ENCODE measurements at places on chromosomes 3 and 15. TPM values are rescaled to one million over a fixed set of nuclear protein-coding genes. Genes with fewer than 3 reads are reported as not detected.

DNA sequence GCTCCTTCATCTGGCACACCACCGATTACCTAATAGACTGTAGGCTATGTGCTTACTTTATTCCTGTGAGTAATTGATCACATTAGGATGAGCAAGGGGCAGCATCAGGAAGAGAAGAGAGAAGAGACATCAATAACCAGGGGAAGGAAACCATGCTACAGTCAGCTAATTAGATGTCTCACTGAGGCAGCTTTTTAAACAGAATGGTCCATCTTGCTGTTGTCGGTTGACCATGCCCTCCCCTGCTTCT lies 278.4 kb downstream of the RPLP1 start:
- DNase-seq = no peak
- no peak overlapping the region for H3K27ac ChIP-seq
- H3K4me1 ChIP-seq = no peaks in the 10 kb centered on the region
- H3K36me3 ChIP-seq = no peaks in the 10 kb centered on the region

- H3K4me1 ChIP-seq = peaks cover 1% of the 10 kb centered on the region
- H3K27ac ChIP-seq = no peak overlapping the region
- no peaks in the 10 kb centered on the region for H3K27me3 ChIP-seq
- DNase-seq = no peak
- no peak overlapping the region for H3K4me3 ChIP-seq
These were observed 75.0 kb upstream of the CGNL1 start for GRCh38 chr15:57301307-57301706.

- H3K4me1 ChIP-seq = no peaks in the 10 kb centered on the region
- no peaks in the 10 kb centered on the region for H3K27me3 ChIP-seq
- no peak overlapping the region for H3K27ac ChIP-seq
These were observed 6.4 kb upstream of the DNAAF4 start for GRCh38 chr15:55514414-55514850.

- peak overlapping the region; percentile 46 for H3K27ac ChIP-seq
- H3K27me3 ChIP-seq = no peaks in the 10 kb centered on the region
- no peak for DNase-seq
- no peak overlapping the region for H3K4me3 ChIP-seq
These were observed 29.5 kb downstream of the SIAH2 start for GRCh38 chr3:150733373-150733935.

GRCh38 chr3:132783152-132783551 lies 60.9 kb upstream of the NPHP3 start:
- peaks cover 4% of the 10 kb centered on the region for H3K4me1 ChIP-seq
- H3K4me3 ChIP-seq = no peak overlapping the region
- H3K27me3 ChIP-seq = no peaks in the 10 kb centered on the region
- no peak overlapping the region for H3K27ac ChIP-seq

DNA sequence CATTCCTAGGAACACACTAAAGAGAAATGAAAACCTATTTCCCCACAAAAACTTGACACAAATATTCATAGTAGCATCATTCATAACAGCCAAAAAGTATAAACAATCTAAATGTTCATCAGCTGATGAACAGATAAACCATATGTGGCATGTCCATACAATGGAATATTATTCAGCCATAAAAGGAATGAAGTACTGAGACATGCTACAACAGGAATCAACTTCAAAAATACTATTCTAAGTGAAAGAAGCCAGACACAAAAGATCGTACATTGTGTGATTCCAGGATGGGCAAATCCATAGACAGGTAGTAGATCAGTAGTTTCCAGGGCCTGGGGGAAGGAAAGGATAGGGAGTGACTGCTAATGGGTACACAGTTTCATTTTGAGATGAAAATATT lies 118.0 kb downstream of the GSK3B start:
- H3K4me1 ChIP-seq = no peaks in the 10 kb centered on the region
- H3K27me3 ChIP-seq = no peaks in the 10 kb centered on the region
- no peak for DNase-seq
- H3K27ac ChIP-seq = no peak overlapping the region

GRCh38 chr3:50557915-50558314 lies 9.6 kb downstream of the C3orf18 start:
- no peak overlapping the region for H3K4me3 ChIP-seq
- H3K27ac ChIP-seq = no peak overlapping the region
- no peaks in the 10 kb centered on the region for H3K4me1 ChIP-seq
- no peaks in the 10 kb centered on the region for H3K27me3 ChIP-seq
- no peaks in the 10 kb centered on the region for H3K36me3 ChIP-seq

DNA sequence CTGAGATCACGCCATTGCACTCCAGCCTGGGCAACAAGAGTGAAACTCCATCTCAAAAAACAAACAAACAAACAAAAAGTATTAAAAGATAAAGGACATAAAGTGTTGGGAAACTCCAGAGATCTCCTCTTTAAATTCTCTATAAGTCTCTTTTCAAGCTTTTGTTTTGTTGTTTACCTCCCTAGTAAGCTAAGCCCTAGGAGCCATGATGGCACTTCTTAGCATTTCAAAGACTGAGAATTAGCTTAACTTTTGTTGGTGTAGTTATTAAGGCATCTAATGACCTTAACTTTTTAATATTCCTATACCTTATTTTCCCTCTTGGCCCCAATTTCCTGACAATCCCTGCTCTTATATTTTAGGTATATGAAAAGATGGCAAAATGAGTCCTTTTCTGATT lies 157.3 kb downstream of the ZNF609 start:
- no peak for DNase-seq
- no peak overlapping the region for H3K27ac ChIP-seq
- H3K27me3 ChIP-seq = no peaks in the 10 kb centered on the region

DNA sequence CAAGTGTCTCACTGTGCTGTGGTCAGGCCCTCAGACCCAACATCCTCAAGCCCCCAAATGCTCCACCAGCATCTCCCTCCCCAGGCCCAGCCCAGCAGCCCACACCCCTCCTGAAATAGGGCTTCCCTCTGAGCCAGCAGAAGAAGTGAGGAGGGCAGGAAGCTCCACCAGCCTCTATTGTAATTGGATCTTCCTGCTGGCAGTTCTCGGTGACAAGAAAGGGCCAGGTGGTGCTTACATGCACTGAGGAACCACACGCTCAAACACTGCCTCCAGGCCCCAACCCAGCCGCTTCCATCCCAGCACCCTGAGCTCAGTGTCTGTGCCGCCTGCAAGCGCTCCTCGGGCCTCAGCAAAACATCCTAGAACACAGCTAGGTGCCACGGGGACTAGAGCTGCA lies 96.7 kb downstream of the ATP10A start:
- H3K27me3 ChIP-seq = no peaks in the 10 kb centered on the region
- no peaks in the 10 kb centered on the region for H3K4me1 ChIP-seq
- no peak for DNase-seq
- no peak overlapping the region for H3K4me3 ChIP-seq
- H3K27ac ChIP-seq = no peak overlapping the region
- H3K36me3 ChIP-seq = no peaks in the 10 kb centered on the region

GRCh38 chr3:37053753-37054152 lies 60.4 kb downstream of the MLH1 start:
- DNase-seq = no peak
- H3K36me3 ChIP-seq = peaks cover 35% of the 10 kb centered on the region
- no peak overlapping the region for H3K4me3 ChIP-seq
- H3K27me3 ChIP-seq = no peaks in the 10 kb centered on the region

GRCh38 chr15:39976291-39977274 lies 42.7 kb downstream of the EIF2AK4 start:
- H3K36me3 ChIP-seq = peaks cover 41% of the 10 kb centered on the region
- H3K27me3 ChIP-seq = no peaks in the 10 kb centered on the region

DNA sequence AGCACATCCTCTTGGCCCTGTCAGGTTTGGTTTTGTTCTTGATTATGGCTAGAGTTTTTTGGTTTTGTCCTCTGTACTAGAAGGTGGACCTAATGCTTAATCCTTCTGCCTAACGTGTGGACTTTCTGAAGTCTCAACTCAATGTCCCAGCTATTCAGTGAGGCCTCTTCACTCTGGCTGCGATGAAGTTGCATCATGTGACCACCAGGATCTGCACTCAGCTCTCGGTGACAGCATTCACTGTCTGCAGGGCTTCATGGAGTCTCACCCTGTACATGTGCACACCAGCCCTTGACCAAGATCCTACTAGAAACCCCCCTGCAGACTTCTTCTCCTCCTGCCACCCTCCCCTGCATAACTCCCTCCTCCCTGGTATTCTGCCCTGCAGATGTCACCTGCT lies 38.7 kb upstream of the HRH1 start:
- no peak overlapping the region for H3K27ac ChIP-seq
- DNase-seq = no peak
- H3K36me3 ChIP-seq = no peaks in the 10 kb centered on the region
- no peaks in the 10 kb centered on the region for H3K27me3 ChIP-seq

DNA sequence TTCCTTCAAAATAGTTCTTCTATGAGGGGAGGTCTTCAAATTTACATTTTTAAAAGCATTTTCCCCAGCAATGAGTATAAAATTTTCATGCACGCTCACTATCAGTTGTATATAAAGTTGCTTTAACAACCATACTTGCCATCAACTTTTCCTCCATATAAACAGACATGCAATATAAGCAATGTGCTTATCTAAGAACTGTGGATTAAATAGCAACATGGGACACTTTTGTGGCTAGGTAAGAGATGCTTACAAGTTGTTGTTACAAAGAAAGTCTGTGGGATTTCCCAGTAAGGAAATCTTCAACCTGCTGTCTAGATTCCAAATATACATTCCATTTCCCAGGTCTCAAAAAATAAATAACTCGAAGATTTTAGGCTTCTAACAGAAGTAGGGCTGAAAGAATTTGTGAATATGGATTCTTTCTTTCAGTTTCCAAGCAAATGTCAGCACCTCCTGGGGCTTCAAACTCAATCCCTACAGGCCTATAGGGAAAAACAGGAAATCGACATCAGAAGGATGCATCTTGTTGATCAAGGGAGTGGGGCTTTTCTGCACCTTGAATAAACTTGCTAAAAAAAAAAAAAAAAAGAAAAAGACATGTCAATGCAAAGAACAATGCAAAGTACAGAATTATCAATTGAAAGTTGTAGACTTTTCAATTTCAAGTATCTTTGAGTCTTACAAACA lies 16.1 kb downstream of the TNIK start:
- H3K4me3 ChIP-seq = no peak overlapping the region
- H3K27me3 ChIP-seq = no peaks in the 10 kb centered on the region
- H3K27ac ChIP-seq = no peak overlapping the region
- H3K36me3 ChIP-seq = no peaks in the 10 kb centered on the region

GRCh38 chr15:97490429-97490828 lies 470.1 kb upstream of the ARRDC4 start:
- H3K4me3 ChIP-seq = no peak overlapping the region
- no peak overlapping the region for H3K27ac ChIP-seq
- no peaks in the 10 kb centered on the region for H3K4me1 ChIP-seq
- no peak for DNase-seq
- no peaks in the 10 kb centered on the region for H3K36me3 ChIP-seq

GRCh38 chr3:3531476-3531875 lies 267.8 kb upstream of the LRRN1 start:
- no peaks in the 10 kb centered on the region for H3K4me1 ChIP-seq
- no peak overlapping the region for H3K4me3 ChIP-seq

- no peak overlapping the region for H3K4me3 ChIP-seq
- no peaks in the 10 kb centered on the region for H3K36me3 ChIP-seq
- DNase-seq = no peak
- no peaks in the 10 kb centered on the region for H3K27me3 ChIP-seq
- H3K4me1 ChIP-seq = peaks cover 17% of the 10 kb centered on the region
These were observed 40.8 kb downstream of the RARB start for GRCh38 chr3:25468866-25469319.

DNA sequence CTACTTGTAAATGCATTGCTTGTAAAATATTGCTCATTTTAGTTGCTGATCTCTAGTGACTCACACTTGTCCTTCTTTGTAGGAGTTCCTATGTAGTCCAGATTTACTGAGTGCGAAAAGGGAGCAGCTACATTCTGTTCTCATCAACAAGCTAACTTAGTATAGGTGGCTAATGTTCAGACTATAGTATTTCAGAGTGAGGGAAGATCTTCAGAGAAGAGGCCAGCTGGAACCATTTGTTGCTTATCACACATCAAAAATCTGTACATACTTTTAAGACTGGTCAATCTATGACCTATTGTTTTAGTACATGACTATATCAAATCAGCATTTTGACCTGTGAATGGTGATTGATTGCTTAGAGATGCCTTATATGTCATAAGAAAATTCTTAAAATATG lies 71.3 kb upstream of the THSD4 start:
- H3K27ac ChIP-seq = no peak overlapping the region
- H3K4me1 ChIP-seq = no peaks in the 10 kb centered on the region
- no peak for DNase-seq
- H3K27me3 ChIP-seq = no peaks in the 10 kb centered on the region

DNA sequence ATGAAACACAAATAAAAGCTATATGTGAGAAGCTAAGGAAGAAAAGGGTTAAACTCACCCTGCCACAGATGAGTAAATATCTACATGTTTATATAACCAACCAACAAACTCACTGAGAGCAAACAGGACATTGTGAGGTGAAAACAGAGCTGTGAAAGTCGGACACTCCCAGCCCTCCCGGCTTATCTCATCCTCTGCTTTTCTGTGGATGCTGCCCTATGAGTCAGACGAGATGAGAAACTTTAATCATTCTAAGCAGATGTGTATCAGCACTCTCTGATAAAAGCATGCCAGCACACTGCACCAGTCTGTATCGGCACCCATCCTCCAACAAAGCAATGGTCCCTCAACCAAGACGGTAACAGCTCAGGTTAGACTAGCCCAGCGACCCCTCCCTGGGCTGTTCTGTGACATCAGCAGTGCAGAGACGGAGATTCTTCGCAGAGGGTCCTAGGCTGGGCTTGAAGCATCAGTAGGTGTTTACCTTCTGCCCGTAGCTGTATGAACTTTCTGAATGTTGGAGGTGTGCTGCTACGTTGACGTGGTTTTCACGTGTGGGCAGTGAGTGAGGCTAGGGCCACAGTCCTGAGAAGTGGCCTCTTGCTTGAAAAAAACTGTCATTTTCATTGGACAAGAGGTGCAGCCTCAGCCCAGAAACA lies 119.8 kb upstream of the ALDH1A3 start:
- H3K4me1 ChIP-seq = no peaks in the 10 kb centered on the region
- no peaks in the 10 kb centered on the region for H3K36me3 ChIP-seq
- peak overlapping the region; percentile 40 for H3K27ac ChIP-seq
- no peaks in the 10 kb centered on the region for H3K27me3 ChIP-seq
- no peak for DNase-seq

- H3K36me3 ChIP-seq = no peaks in the 10 kb centered on the region
- H3K4me1 ChIP-seq = no peaks in the 10 kb centered on the region
- no peak for DNase-seq
- no peak overlapping the region for H3K27ac ChIP-seq
These were observed 636.6 kb upstream of the NR2F2 start for GRCh38 chr15:95693917-95694316.

PARP14 gene
- total RNA-seq = 14.8 TPM

ZNF860 gene
- total RNA-seq = 7.2 TPM

RNF111 gene
- total RNA-seq = 19.6 TPM

SMAD6 gene
- 6.3 TPM for total RNA-seq

PARP6 gene
- total RNA-seq = 62.2 TPM

POLG gene
- 48.2 TPM for total RNA-seq

LPCAT4 gene
- total RNA-seq = 40.2 TPM

CELSR3 gene
- total RNA-seq = 0.34 TPM

SLC27A2 gene
- 2.7 TPM for total RNA-seq

LRRIQ4 gene
- total RNA-seq = not detected
